Ureter (tissue), 1 donor: ENCODE measurements at places on chromosomes 13 and 19. TPM values are rescaled to one million over a fixed set of nuclear protein-coding genes. Genes with fewer than 3 reads are reported as not detected.
A peak's percentile ranks its signal among the peaks of the same experiment; 100 is the strongest.

- DNase-seq = no peak
Observed at GRCh38 chr19:40084948-40085347, 5.8 kb downstream of the ZNF780A start.

DNA sequence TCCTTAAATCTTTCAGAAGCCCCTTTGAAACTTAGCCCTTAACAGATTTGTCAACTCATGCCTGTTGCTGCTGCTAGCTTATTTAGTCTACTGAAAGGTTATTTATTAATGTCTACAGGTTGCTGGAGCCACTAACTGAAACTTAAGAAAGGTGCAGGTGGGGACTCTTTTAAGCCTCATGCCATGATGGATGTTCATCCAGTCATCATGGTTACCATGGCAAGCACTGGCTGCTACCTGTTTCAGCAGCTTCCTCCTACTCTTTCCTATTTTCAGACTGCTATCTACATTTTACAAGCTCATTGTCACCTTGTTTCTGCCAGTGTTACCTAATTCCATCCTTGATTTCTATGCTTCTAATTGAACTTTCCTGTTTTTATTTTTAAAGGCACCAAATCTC lies 27.1 kb downstream of the DGKH start:
- no peak for DNase-seq

MAST1 gene
- 0.36 TPM for total RNA-seq

DNA sequence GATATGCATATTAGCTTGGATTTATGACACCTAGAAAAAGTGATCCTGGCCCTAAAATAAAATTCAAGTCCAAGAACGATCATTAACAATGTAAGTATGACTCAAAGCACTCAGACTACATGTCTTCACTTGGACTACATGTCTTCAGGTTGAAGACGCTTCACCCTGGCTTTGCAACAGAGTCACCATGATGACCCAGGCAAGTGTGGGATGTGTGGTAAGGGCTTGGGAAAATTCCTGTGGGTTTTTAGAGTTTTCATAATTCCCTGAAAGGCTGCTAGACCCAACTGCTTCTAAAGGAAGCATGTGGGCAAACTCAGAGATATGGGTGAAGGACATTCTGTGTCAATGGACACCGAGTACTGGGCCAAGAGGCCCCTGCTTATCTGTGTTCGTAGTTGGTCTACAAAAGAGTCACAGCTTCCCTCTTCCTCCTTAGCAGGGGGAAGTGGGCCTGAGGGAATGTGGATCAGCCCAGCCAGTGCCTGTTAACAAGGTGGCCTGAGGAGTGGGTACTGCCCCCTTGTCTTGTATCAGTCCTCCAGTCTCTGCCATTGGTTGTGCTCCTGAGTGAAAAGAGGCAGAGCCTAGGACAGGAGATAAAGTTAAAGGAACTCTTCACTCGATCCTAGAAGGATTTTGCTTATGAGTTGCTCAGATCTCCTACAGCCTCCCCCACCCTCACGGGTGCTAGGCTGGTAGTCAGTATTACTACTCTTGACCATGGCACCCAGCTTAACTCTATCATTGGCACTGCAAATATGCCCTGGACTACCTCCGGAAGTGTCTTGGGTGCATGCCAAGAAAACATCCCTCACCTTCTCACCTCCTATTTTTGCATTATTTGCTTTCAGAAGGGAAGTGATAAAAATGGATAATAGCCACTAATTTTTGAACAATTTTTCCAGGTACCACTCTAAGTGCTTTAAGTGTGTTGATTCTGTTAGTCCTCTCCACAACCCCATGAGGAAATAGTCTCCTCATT lies 406.3 kb downstream of the COG6 start:
- no peak for DNase-seq

SMAD9 gene
- total RNA-seq = 13.8 TPM

DNA sequence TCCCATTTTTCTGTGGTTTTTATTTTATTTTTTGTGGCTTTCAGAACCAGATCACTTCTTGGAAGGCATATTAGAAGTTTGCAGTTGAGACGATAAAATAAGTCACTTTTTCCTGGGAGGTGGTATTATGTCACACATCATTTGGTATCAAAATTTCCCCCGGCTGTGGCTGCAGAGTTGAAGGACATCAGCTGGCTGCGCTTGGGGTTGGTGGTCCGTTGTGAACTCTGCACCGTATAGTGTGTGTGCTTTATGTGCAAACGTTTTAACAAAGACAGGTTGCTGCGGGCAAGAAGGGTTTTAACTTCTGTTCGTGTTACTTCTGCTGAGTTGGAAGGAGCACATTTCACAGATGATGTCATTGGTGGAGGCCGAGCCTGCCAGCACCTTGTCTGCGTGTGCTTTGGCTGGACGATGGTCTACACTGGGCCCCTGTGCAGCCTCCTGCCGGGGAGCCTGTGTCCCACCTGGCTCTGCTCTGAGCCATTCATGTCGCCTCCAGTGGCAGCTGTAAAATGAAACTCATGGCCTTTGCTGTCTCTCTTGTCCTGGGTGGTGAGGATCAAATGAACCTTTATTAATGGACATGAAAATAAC lies 9.6 kb downstream of the ATP11A start:
- no peak for DNase-seq

GRCh38 chr19:5292453-5292821 lies 48.2 kb downstream of the PTPRS start:
- DNase-seq = no peak

FAAP24 gene
- 4.9 TPM for total RNA-seq

RGL3 gene
- total RNA-seq = 44.2 TPM

DNA sequence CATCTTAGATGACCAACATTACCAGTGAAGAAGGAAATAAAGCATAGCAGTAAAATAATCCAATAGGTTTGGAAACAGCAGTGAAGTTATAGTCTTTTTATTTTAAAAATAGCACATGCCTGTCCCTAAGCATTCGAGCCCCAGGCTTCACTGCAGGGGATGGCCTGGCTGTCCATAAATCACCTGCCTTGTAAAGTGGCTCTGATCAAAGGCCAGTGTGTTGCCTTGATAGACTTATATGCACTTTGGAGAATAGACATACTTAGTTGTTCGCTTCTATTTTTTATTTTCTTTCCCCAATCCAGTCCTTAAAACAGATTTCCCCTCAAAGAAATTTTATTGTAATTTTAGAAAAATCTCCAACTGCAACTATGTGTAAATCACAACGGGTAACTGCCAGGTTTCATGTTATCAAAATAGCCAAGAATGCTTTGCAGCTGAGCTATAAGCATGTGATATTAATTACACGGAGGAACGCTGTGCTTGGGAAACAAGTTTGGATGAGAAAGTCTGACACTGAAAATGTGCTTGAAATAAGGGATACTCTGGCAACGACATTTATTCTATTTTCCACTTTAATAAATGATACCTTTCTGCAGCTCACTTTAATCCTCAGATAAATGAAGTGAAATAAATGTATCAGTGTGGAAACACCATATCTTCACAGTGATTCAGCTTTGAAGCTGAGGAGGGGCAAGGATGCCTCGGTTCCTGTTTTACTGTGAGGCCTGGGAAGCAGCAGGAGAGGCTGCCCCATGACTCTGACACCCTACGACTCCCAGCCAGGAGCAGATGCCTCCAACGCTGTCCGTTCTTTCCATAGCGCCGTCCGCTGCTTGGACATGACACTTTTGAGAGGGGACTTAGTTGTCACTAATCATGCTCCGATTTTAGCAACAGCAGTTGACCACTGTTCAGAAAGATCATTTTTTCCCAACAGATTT lies 5.5 kb upstream of the METTL21C start:
- DNase-seq = no peak

DNA sequence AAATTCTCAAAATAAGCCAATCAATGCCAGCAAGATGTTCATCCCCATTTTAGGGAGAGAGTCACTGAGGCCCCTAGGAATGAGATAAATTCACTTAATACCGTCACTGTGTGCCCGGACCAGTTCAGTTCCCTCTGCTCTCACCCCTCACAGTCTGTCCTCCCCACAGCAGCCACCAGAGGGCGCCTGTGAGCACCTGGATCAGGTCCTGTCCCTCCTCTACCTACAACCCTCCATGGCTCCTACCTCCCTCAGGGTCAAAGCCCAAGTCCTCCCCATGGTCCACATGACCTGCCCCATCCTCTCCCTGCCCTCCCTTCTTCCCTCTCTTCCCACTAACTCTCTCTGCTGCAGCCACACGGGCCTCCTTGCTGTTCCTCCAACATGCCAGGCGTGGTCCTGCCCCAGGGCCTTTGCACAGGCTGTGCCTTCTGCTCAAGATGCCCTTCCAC lies 42.0 kb upstream of the NFIC start:
- DNase-seq = no peak

MTIF3 gene
- 65.9 TPM for total RNA-seq

IGFL1 gene
- total RNA-seq = 1.9 TPM

GRCh38 chr19:16258440-16258903 lies 60.8 kb downstream of the AP1M1 start:
- peak; percentile 57 for DNase-seq

DNA sequence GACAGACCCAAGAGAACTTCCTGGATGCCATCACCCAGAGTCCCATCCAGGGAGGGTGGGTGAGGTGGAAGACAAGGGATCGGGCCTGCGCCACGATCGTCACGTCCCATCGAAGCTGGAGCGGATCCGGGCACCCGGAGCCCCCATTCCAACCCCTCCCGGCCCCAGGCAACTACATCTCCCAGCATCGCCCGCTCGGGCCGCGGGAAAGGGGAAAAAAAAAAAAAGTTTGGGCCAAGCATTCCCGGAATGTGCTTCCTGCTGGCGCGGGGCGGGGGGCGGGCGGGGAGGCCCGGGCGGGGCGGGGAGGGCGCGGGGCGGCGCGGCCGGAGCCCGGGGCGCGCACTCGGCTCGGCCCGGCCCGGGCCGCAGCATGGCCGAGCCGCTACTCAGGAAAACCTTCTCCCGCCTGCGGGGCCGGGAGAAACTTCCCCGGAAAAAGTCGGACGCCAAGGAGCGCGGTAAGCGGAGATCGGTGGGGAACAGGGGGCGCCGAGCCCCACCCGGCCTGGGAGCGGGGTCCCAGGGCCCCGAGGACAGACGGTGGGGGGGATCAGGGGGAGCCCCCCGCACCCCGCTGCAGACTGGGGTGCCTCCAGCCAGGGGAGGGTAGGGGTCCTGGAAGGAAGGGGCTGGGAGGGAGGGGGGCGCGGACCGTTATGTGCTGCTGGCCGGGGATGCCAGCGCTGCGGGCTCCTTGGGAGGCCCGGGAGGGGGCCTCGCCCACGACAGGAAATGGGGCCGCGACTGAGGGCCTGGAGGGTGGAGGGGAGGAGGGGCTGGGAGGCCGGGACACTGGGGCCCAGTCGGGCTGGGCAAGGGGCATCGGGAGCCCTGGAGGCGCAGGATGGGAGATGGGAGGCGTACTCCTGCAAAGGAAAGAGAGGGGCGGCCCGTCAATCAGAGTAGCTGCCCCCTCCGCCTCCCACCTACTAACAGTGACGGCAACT lies at the start of gene SYDE1:
Gene SYDE1 (plus strand): TSS at position 341 of the 950 bp plus-strand sequence. CDS start 33 bp downstream, at position 374.
- peak; percentile 49 for DNase-seq

CARD8 gene
- total RNA-seq = 47.3 TPM

DNA sequence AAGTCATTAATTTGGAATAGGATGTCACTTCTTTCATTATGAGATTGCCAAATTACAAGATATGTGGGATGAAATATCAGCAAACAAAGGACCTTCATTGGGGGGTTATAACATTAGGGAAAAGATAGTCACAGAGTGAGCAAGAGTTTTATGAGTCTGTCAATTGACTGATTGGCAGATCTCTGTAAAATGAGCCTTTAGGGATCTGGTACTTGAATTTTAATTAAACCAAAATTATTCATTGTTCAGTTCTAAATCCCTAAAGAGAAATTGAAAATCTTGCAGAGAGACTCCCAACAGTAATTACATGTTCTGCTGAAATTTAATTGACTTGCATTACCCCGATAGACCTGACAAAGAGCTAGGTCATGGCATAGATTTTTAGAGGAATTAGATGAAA lies 768.1 kb upstream of the SPRY2 start:
- no peak for DNase-seq

GRCh38 chr13:98445340-98446233 lies 131.3 kb downstream of the STK24 start:
- DNase-seq = peak; percentile 74
